ENCODE measurements at places on chromosomes 16 and 17.
A peak's percentile ranks its signal among the peaks of the same experiment; 100 is the strongest.

GRCh38 chr17:37693328-37693727, 50.1 kb upstream of the DDX52 start:
- no peak for DNase-seq

DNA sequence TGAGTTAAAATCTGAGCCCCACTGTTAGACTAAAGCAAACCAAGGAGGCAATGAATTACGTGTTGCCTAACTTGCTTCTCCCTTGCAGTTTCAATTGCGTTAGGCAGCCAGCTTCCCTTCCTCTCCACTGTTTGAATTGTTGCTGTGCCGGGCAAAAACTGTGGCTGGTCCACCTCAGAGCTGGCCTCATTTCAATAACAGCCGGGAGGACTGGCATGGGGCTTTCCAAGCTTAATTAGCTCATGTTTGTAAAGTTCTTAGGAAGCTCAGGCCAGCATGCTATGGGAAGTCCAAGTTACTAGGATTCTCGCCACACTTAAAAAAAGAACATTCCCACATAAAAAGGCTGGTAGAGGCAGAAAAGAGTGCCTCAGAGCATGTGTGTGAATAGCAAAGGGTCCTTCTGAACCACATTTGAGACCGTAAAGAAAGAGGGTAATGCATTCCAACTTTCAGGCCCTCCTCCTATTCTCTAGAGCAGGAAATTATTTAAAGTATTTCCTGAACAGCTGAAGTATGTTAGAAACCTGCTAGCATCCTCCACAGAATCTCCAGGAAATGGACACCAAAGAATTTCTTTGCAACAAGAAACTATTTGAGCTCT, 79.0 kb upstream of the SMURF2 start:
- no peak for DNase-seq

- no peak for DNase-seq
Measured at GRCh38 chr17:45410144-45411091, 22.3 kb downstream of the ARHGAP27 start.

DNA sequence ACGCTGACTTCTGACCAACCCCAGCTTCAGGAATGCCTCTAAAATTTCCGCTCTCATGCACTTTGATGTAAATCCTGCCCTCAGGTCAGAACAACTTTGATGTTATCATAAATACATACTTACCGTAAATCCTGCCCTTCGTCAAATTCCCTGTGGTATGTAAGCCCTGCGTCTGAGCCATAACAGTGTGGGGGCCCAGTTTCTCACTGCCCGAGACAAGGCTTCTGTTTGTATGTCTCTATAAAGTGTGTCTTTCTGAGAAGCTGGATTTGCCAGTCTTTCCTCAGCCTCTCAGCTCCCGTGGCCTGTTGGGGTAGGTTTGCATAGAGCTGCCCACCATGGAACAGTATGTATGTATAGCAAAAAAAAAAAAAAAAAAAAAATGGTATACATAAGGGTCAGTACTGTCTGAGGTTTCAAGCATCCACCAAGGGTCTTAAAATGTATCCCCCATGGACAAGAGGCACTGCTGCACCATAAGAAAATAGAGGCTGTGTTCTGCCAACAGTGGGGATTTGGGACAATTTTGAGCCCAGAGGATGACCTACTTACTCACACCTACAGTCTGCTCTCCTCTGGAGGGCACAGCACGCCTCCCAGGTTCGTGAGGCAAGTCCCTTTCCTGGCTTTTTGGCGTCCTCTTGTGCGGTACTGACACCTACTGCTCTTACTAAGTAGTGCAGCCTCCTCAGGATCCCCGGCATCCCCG, 17.5 kb downstream of the PRMT7 start:
- peak; percentile 95 for DNase-seq

DNA sequence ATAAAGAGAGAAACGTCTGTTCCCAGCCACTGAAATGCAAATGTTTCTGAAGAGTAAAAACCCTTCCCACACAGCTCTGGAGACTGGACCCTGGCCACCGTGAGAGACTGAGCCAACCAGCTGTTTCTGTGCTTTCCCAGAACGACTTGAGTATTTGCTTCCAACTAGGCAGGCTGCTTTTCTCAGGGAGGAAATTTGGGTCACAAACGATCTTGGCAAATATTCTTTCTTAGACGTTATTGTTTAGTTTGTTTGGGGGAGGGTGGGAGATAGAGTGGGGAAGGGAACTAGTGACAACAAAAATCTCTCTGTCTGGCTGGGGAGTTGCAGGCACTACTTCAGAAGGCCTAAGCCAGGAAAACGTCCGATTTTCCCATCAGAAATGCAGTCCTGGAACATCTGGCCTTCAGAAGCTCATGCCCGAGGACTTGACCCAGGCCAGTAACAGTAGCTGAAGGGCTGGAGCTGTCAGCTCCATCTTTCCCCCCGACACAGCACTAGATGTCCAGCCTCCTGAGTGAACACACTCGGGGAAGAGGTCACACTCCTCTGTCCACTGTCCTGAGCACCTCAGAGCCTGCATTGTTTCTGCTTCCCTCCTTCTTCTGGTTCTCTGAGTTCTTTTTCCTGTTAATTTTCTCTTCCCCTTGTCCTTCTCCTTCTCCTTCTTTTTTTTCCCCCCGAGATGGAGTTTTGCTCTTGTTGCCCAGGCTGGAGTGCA, 4.0 kb downstream of the CCDC92B start:
- DNase-seq: no peak

DNA sequence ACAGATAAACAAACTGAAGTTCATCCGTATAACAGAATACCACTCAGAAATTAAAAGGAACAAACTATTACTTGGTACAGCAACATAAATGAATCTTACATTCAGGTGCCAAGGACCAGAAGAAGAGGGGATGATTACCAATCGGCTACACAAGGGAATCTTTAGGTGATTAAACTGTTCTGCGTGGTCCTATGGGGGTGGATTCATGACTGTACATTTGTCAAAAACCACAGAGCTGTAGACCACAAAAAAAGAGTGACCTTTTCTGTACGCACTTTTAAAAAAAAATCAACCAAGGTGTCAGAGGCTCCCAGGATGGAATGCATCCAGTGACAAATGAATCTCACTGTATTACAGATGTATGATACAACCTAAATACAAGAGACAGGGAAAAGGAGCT, 110.8 kb downstream of the CDYL2 start:
- no peak for DNase-seq

GRCh38 chr17:74950207-74950606, 14.5 kb downstream of the OTOP3 start:
- no peak for DNase-seq

GRCh38 chr16:28555561-28555960, 1.8 kb downstream of the SGF29 start:
- no peak for DNase-seq

DNA sequence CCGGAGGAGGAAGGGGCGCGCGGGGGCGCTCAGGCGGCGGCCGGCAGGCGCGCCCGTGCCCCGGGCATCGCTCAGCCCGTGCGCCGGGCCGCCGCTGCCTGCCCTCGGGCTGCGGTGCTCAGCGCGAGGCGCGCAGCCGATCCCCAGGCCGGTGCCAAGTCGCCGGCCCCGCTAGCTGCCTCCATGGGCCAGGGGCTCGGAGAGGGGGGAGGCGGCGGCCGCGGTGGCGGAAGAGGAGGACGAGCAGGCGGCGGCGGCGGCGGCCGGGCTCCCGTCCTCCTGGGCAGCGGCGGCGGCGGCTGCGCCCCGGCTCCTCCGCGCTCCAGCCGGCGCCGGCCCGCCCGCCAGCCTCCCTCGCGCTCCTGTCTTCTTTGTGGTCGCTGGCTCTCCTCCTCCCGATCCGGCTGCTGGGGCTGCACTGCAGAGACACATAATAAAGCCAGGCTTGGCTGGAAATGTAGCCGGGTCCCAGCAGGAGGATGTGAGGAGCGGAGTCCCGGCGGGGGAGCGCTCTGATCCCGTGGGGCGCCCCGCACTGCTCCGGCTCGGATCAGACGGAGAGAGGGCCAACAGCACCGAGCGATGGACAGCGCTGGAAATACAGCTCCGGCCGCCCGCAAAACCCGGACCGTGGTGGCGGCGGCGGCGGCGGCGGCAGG, 889 bp upstream of the ZNF423 start:
- peak; percentile 87 for DNase-seq

DNA sequence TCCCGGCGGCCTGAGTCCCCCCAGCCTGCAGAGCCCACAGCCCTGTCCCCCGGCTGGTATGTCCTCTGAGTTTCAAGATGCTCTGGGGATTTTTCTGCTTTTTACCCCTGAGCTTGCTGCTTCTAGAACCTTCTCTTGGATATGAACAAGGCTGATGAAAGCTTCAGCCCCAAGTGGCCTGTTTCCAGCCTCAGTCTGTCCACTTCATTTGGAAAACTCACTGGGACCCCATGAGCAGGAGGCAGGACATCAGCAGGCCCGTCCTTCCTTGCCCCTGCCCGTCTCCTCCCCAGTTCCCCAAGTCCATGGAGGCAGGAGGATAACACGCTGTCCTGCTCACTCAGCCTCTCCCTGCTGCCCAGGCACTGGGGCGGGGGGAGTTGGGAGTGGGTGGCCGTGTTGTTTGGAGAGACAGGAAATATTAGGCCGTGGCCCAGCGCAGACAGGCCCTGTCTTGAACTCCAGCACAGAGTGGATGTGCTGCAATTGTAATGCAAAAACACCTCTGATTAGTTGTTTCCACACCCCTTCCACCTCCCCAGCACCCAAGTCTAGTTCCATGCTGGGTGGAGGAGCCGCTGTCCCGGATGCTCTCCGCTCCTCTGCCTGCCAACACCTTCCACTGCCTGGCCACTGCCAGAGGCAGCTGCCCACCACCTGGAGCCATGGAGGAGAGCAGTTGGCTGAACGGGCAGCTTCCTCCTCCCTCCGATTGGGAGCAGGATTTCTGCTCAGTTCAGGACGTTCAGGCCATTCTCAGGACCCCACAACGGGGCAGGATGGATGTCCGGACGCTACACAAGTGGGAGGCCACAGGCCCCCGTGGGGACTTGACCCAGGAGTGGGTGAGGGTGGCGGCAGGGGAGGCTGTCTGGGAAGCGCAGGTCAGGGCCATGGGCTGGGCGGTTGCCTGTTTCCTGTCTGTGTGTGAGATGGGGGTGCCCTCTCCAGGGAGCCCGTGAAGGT, 216.9 kb upstream of the GSE1 start:
- no peak for DNase-seq

DNA sequence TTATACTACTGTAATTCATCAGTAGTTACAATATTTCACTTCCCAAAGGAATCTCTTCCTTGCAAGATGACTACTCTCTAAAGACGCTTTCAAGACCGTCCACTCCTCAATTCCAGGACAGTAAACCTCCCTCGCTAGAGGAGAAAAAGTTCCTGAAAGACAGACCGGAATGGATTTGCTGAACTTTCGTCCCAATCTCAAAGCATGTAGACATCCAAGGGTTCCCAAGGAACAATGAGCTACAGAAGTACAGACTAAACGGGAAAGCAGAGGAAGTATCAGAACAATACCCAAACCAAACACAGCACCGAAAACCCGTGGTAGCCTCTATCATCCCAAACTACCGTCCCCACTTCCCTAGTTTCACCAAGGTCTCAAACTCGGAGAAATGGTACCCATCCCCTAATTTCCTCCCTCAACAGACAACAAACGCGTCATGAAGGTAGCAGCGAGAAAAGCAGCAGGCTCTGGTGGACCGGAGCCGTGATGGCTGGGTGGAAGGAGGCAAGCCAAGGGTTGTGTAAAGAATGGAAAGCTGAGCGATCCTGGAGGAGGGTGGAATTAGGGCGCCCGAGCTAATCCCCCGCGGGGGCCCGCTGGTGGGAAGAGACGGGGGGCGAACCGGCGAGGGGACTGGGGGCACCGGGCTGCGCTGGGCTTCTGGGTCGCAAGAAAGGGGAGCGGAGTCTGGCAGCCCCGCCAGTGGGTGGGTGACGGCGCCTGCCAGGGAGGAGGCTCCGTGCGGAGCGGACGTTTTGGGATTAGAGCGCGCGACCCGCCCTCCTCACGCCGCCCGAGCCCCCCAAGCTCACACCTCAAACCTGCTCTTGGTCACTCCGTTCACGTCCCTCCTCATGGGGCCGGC, 647 bp downstream of the FBXL20 start:
- no peak for DNase-seq

- no peak for DNase-seq
Measured at GRCh38 chr16:2404099-2404498, 25.1 kb upstream of the CCNF start.
